ENCODE measurements at places on chromosomes 1 and 21.
A peak's percentile ranks its signal among the peaks of the same experiment; 100 is the strongest.

- DNase-seq: peak; percentile 71
Measured at GRCh38 chr1:9539165-9539828, at the start of gene SLC25A33. TSS of gene SLC25A33 (plus strand) at chr1:9539465. CDS start at chr1:9539692, 227 bp downstream.

GRCh38 chr1:229781453-229781852 is 155.4 kb downstream of the URB2 start:
- DNase-seq: no peak

DNA sequence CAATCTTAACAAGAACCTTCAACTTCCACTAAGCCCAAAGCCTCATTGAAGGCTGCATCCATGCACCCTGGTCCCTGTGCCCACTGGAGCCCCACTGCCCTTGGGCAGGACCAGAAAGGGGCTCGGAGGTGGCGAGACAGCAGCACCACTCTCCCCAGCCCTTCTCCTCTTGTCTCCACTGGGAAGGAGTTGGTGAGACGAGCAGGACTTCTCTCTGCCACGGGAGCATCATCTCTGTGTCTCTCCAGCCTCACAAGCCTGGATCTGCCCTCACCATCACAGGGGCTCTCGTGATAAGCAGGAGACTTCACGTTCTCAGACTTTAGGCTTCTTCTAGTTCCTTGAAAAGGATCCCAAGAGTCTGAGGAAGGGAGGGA is 7.2 kb upstream of the ETV3L start:
- no peak for DNase-seq

DNA sequence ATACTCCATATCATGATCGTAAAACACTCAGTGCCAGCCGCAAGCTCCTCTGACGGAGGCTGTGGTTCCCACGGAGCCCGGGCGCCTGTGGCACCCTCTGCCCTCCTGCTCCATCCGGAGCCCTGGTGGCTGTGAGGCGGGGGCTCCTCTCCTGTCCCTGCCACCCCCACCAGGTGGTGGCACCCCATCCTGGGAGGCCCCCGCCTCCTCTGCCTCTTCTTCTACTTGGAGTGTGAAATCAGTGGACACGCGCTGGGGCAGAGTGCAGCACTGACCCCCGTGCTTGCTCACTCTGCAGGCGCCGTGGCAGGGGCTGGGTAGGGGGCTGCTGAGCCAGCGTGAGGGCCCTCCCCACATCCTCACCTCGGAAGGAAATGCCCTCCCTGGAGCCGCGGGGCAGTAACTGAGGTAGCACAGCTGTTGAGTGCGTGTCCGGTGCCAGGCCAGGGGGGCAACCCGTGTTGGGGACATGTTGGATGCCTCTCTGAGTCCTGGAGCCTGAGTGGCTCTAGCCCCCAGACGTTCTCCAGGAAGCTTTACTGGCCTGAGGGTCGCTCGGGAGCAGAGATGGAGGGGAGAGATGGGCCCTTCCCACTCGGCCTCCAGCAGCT is 58.7 kb upstream of the ABCG1 start:
- no peak for DNase-seq

- DNase-seq: no peak
Measured at GRCh38 chr1:66315671-66316070, 218.3 kb upstream of the SGIP1 start.

Measured in iPS DF 19.7 (cell line).